Activated CD4-positive, alpha-beta memory T cell treated with anti-CD3 and anti-CD28 coated beads, Interleukin-2, amount 10 ng/mL, durations not matched to agents 7 days and 5 days (primary cell): ENCODE measurements at places on chromosomes 4 and X.

DNA sequence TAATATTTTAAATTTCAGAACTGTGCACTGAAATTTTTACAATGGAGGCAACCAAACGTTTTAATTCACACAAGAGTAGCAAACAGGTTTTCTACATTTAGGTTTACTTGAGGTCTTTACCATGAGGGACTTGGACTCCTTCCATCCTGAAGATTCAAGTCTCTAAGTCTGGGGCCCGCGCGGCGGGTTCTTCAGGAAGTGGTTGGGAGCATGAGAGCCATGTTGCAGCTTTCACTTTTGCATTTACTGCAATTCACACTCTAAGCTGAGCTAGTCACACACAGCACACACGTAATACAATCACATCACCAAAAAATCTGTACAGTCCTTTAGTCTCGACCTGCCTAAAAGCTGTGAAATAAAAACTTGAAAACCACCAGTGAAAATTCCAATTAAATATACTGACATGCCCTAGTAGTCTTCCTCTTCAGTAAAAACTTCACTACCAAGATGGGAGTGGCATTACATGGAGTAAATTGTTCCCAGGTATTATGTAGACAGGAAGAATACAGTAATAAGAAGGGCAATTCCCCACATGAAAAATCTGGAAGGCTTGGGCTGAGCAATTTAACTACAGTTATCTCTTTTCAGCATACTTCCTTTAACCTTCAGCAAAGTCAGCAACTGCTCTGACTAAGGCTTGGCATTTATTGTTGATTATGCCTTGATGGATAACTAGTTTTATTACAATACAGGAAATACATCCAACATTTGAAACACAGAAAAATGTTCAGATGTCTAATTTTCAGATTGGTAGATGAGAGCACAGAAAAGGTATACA lies 571.1 kb upstream of the DIPK2B start:
- DNase-seq, result peak; percentile 69

GRCh38 chrX:34404386-34405070 lies 252.6 kb downstream of the TMEM47 start:
- no peak for DNase-seq

- DNase-seq, result no peak
These were observed 65.2 kb upstream of the SMIM10 start for GRCh38 chrX:134925551-134925950.

DNA sequence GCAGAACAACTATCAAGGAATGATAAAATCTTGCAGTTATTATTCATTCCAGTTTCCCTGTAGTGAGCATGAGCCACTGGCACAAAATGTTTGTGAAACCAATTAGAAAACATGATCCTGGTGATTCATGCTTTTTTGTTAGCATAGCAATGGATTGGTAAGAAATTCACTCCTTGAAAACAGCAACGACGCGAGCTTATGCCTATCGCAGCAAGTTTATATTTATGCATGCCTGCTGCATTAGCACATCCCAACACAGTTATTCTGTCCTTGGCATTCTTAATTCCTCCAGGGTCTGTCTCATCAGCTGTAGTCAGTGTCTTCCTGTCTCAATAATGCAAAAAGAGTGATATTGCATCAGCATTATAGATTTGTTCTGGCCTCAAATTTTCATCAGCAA lies 975.9 kb downstream of the STIM2 start:
- no peak for DNase-seq

DNA sequence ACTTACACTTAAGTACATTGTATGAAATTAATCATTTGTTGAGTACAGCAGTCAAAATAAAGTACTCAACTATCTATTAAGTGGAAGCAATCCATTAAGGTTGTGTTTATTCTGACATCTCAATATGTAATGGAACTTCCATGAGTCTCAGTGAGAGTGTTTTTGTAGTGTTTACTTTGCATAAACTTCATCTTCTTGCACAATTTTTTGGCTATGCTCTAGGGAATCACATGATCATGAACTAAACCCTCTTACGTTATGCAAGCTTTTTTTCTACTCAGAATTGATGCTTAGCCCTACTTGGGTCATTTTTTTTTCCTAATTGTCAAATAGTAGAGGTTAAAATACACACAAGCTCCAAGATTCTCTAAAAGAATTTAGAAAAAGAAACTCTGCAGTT lies 21.1 kb upstream of the PIGA start:
- no peak for DNase-seq

DNA sequence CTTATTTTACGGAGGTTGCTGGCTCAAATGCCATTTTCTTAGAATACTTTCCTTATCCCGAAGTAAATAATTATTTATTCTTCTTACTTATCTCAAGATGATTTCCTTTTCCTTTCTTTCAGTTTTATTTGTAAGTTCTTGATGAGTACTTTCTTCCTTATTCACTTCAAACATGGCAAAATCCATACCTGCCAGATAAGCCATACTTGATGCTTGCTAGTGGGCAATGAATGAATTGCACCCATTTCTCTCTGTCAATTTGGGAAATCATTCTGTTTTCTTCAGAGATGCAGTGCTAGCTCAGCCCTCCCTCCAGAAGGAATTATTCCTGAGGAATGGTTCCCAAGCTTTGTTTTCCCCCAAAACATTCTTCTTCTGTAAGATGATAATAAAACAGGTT lies 598.3 kb downstream of the SPRY1 start:
- DNase-seq, result no peak

- no peak for DNase-seq
These were observed 105.1 kb upstream of the MXRA5 start for GRCh38 chrX:3451571-3451970.

- no peak for DNase-seq
These were observed 136.4 kb downstream of the HHIP start for GRCh38 chr4:144782345-144782744.

GRCh38 chrX:44619039-44619438 lies 76.4 kb upstream of the FUNDC1 start:
- DNase-seq, result no peak

DNA sequence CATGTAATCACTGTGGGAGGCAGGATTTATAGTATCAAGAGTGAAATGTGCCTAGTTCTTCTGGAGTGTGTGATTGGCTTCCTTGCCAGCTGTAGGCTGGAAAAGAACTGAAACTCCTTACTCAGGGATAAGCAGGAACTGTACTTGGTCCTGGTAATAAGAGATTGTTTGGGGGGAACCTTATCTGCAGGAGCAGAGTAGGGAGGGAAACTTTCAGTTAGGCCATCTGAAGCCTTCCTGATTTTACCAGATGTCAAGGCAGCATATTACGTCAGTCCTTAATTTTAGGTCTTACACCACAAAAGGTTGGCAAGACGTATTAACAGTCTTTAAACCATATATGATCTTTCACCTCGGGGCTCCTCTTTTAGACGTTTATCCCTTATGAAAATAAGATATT lies 231.5 kb upstream of the FMR1 start:
- DNase-seq, result no peak
